ENCODE measurements at places on chromosomes 13 and 19. TPM values are rescaled to one million over a fixed set of nuclear protein-coding genes. Genes with fewer than 3 reads are reported as not detected.

NAPSA gene
- 0.72 TPM for total RNA-seq

MEGF8 gene
- total RNA-seq, result 15.1 TPM

WTIP gene
- total RNA-seq, result 38.6 TPM

MEDAG gene
- not detected for total RNA-seq

GRK1 gene
- not detected for total RNA-seq

CASP14 gene
- 0.72 TPM for total RNA-seq

ZNF112 gene
- 3.4 TPM for total RNA-seq

SUGP2 gene
- total RNA-seq, result 18.8 TPM

NEK3 gene
- total RNA-seq, result 5.1 TPM

KIR3DL2 gene
- total RNA-seq, result not detected

SLC17A7 gene
- total RNA-seq, result not detected

SHISA7 gene
- not detected for total RNA-seq

SACS gene
- 37.9 TPM for total RNA-seq

CLDN10 gene
- 1.7 TPM for total RNA-seq

NACC1 gene
- 43.1 TPM for total RNA-seq

Measured in tracheal epithelial cell (primary cell).